ENCODE measurements at places on chromosomes 13 and 19.

DNA sequence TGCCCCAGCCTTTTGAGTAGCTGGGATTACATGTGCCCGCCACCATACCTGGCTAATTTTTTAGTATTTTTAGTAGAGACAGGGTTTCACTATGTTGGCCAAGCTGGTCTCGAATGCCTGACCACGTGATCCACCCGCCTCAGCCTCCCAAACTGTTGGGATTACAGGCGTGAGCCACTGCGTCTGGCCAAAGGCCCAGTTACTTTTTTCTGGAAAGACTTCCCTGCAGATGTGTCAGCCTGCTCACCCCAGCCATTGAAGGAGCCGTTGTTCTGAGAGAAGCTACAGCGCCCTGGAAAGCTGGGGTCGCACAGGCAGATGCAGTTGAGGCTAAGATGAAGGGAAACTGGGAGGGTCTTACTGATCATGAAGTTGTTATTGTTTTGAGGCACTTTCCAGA, 7.9 kb upstream of the ZNF626 start:
- DNase-seq: no peak

DNA sequence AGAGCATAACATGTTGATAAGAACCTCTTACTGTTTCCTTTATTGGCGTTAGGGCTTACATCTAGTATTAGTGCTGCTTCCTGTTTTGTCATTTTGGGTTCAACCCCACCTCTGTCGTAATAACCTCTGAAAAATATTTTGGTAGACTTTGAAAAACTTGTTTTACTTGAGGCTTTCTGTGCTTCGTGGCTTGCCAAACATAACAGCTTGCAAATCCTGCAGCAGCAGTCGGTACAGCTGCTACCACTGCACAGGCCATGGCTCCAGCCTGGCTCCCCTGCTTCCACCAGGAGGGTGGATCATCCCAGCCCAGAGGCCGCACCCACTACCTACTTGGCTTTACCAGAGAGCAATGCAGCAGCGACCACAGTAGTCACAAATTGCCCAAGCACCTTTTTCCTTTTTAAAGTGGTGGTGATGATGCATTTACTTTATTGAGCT, 11.8 kb upstream of the CEACAM4 start:
- DNase-seq: no peak

GRCh38 chr19:3658004-3658869, 31.6 kb upstream of the CACTIN start:
- DNase-seq: no peak

- no peak for DNase-seq
Measured at GRCh38 chr13:54394085-54394700, 1365.6 kb downstream of the OLFM4 start.

GRCh38 chr19:51364200-51365106, 1.7 kb downstream of the ETFB start:
- DNase-seq: no peak

- DNase-seq: peak; percentile 33
Measured at GRCh38 chr13:40096357-40096901, 441.0 kb downstream of the COG6 start.

DNA sequence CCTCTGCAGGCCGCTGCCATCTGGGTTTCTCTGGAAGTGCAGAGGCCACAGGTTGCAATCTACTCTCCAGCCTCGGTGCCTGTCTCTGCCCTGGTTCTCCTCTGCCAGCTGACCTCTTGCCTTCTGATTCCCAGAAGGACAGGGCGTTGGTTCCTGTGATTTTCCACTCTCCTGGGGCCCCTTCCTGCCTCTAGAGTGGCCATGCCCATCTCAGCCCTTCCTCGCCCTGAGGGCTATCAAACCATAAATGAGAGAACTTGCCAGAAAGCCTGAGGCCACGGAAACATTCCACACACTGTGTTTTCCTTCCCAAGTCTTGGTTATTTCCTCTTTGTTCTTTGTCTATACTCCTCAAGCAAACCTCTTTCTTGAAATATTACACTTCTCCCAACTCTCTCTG, 146.2 kb downstream of the SHISA2 start:
- DNase-seq: no peak

GRCh38 chr19:1262623-1263123, 6.5 kb upstream of the CIRBP start:
- no peak for DNase-seq

GRCh38 chr19:17686023-17686521, 2.1 kb downstream of the UNC13A start:
- no peak for DNase-seq

DNA sequence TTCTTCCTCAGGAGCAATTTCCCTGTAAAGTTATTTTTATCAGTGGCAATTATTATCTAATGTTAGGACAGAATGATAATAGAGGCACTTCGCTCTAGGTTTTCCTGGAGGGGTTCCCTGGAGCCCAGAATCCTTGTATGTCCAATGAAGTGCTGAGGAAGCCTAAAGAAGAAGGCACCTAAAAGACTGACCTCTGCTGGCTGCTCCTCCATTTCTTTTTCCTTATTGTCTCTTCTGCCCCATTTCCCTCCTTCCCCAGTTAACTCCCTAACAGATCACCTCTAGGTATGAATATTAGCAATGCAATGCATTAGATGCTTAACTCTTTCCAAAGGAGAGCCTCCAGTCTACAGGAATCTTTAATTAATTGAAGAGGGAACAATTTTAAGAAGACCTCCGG, 985.4 kb downstream of the DIAPH3 start:
- DNase-seq: no peak

- no peak for DNase-seq
Measured at GRCh38 chr19:52527956-52528351, 486 bp downstream of the ZNF808 start.

GRCh38 chr13:63305641-63306133, 1890.0 kb upstream of the PCDH20 start:
- no peak for DNase-seq

GRCh38 chr19:14826006-14826405, 9.0 kb downstream of the OR7A5 start:
- DNase-seq: no peak

- no peak for DNase-seq
Measured at GRCh38 chr19:46926170-46927071, 65.6 kb downstream of the ARHGAP35 start.

GRCh38 chr13:100921139-100921538, 246.5 kb upstream of the TMTC4 start:
- DNase-seq: no peak

DNA sequence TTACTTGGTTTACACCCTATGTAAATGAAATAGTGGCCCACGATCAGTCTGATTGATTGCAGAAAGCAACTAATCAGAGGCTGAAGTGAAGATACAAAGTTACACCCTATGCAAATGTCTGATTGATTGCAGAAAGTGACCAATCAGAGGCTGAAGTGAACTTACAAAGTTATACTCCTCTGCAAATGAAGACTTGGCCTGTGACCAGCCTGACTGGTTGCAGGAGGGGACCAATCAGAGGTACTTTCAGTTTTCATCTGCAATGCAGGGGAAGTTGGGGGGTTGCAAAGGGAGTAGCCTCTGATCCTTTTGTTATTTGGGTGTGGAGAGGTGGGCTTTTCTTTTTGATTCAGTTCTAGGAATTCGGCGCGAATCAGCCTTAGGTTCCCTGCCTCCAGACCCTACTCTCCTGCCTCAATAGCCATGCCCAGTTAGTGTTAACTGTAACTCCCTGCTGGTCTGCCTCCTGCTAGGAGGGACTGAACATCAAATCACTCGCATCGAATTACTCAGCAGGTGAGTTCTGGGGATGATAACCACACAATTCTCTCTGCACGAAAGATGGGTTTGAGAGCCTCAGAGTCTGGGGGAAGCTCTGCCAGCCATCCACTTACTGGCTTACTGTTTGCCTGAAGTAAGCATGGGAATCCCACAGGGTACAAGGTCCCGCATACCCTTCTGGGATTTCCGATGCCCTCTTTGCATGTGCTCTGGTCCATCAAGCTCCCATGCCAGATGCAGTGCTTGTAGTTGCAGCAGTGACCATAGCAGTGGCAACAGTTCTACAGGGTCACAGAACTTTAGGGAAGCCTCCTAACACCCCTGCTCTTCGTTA, 7.5 kb downstream of the ARL11 start:
- DNase-seq: no peak

GRCh38 chr13:51223560-51224270, 1.5 kb downstream of the FAM124A start:
- no peak for DNase-seq

GRCh38 chr19:57978586-57979289, 4.4 kb upstream of the C19orf18 start:
- DNase-seq: no peak

- no peak for DNase-seq
Measured at GRCh38 chr13:85405316-85405897, 393.8 kb downstream of the SLITRK6 start.

- DNase-seq: no peak
Measured at GRCh38 chr13:60155978-60156377, 7.8 kb downstream of the DIAPH3 start.

All from stimulated activated CD4-positive, alpha-beta T cell treated with anti-CD3 and anti-CD28 coated beads, TNF-alpha, amount 100 ng/mL, for 4 hours (primary cell).